Neural progenitor cell (in vitro differentiated cells): ENCODE measurements at places on chromosomes 7 and 10.

DNA sequence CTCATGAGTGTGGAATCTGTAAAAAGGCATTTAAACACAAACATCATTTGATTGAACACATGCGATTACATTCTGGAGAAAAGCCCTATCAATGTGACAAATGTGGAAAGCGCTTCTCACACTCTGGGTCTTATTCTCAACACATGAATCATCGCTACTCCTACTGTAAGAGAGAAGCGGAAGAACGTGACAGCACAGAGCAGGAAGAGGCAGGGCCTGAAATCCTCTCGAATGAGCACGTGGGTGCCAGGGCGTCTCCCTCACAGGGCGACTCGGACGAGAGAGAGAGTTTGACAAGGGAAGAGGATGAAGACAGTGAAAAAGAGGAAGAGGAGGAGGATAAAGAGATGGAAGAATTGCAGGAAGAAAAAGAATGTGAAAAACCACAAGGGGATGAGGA lies 207.7 kb downstream of the ZEB1 start:
- no peak for DNase-seq

- DNase-seq = no peak
These were observed 22.1 kb upstream of the ABCC2 start for GRCh38 chr10:99760321-99760720.

DNA sequence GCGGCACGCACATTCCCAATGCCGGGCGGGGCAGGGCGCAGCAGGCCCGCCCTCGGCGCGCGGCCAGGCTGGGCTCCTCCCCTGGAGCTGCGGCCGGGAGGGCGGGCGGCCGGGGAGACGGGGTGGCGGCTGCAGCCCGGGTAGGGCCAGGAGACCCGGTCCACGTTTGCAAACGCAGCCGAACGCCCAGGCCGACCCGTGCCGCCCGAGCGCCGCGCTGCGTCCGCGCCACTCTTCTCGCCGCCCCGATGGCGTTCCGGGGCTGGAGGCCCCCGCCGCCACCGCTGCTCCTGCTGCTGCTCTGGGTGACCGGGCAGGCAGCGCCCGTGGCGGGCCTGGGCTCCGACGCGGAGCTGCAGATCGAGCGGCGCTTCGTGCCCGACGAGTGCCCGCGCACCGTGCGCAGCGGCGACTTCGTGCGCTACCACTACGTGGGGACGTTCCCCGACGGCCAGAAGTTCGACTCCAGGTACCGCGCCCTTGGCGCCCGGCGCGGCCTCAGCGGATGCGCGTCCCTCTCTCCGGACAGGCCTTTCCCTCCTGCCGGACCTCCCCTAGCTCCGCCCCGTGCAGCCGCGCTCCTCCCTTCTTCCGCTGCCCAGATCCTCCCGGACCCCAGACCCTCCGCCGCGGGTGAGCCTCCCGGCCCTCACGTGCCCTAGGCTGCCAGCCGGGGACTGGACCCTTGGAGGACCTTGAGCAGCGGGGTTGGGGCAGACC lies at the start of gene FKBP9:
TSS of gene FKBP9 (plus strand) at position 115 of the 720 bp plus-strand sequence. CDS start at position 249, 134 bp downstream.
- DNase-seq = peak; percentile 86

DNA sequence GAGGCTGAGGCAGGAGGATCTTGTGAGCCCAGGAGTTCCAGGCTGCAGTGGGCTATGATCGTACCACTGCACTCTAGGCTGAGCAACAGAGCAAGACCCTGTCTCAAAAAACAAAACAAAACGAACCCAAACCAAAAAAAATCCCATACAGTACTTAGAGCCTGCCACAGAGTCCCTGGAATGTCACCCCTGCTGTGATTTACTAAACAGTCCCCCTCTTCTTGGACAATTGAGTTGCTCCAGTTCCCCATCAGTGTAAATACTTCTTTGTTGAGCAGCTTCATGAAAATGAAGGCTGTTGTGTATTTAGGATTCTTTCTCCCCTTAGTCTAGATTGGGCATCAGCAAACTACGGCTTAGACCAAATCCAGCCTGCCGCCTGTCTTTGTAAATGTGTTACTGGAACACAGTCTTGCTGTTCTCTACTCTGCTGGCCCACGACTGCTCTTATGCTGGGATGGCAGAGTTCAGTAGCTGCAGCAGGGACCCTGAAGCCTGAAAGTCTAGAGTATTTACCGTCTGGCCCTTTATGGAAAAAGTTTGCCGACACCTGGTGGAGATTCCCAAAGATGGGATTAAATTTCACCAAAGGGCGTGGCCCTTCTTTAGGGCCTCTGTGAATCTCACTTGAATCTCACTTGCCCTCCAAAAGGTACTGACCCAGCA lies 57.8 kb downstream of the PALD1 start:
- DNase-seq = peak; percentile 80
